Esophagus mucosa (tissue), 1 donor: ENCODE measurements at places on chromosomes 6 and 20. TPM values are rescaled to one million over a fixed set of nuclear protein-coding genes. Genes with fewer than 3 reads are reported as not detected.

SGK2 gene
- 0.36 TPM for total RNA-seq

CAPN11 gene
- 0.12 TPM for total RNA-seq

CEP162 gene
- 4.5 TPM for total RNA-seq

DTNBP1 gene
- total RNA-seq = 9.9 TPM

GRCh38 chr6:119226089-119226488 lies 123.5 kb downstream of the MAN1A1 start:
- ATAC-seq = no peak

DNA sequence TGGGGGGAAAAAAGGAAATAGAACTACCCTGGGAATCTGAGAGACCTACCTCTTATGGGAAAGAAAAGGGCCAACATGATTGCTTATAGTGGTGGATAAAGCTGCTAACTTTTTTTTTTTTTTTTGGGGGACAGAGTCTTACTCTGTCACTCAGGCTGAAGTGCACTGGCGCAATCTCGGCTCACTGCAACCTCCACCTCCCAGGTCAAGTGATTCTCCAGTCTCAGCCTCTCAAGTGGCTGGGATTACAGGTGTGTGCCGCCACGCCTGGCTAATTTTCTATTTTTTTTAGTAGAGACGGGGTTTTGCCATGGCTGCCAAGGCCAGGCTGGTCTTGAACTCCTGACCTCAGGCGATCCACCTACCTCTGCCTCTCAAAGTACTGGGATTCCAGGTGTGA lies 39.5 kb upstream of the TBC1D22B start:
- ATAC-seq = no peak

GRCh38 chr6:33019372-33019771 lies 10.0 kb upstream of the HLA-DOA start:
- ATAC-seq = no peak

DNA sequence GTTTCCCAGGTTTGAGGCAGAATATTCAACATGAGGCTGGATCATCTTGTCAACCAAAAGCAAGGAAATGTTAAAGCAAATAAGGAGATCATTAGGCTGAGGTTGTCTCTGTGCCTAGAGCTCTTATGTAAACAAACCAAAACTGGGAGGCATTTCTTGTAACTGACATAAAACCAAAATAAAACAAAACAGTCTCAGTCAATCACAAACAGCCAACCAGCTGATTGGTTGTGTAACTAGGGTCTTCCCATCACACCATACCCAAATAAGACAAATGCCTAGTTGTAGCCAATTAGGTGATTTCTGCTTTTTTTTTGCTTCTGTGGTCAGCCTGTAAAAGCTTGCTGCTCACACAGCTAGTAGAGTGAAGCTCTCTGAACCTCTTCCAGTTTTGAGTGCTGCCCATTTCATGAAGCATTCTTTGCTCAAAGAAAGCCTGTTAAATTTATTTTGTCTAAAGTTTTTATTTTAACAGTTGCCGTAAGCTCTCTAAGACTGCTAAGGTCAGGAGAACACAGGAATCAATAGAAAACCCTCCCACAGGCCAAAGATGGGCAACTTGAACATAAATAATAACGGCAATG lies 8.9 kb upstream of the FITM2 start:
- no peak for ATAC-seq
